Activated naive CD4-positive, alpha-beta T cell treated with anti-CD3 and anti-CD28 coated beads, Interleukin-2, amount 10 ng/mL, durations not matched to agents 7 days and 5 days (primary cell): ENCODE measurements at places on chromosomes 5 and 9.

DNA sequence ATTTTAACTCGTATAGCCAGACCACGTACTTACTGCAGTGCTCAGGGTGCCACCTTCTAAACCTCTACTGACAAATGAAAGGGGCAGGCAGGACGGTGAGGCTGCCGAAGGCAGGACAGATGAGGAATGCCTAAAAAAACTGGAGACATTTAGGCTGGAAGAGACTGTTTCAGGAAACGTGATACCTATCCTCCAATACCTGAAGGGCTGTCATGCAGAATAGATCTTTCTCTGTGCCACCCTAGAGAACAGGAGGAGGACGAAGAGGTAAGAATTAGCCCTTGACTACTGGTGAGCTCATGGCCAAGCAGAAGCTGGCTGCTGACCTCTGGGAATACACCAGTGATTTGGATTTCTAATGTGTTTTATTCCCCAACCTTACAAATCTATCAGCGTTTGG is 139.4 kb downstream of the EFNA5 start:
- no peak for DNase-seq

GRCh38 chr5:142122121-142122520 is 13.5 kb downstream of the NDFIP1 start:
- no peak for DNase-seq

GRCh38 chr9:135601988-135602387 is 37.4 kb downstream of the GLT6D1 start:
- peak; percentile 11 for DNase-seq

DNA sequence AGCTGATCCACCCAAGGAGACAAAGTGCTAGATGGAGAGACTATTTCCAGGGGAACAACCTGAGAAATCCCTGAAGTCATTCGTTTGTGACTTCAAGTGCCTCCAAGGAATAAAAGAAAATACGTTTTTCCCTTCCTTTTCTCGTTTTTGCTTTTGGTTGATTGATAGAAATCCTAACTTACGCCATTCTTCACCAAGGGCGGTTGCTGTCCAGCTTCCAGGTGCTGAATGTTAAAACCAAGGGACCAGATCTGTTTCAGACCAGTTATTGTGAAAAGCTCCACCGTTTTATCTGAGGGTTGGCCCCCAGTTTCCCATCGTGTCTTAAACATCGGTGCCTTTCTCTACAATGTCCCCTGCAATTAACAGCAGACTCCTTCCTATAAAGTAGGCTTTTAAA is 600.7 kb upstream of the SGCD start:
- DNase-seq: no peak

DNA sequence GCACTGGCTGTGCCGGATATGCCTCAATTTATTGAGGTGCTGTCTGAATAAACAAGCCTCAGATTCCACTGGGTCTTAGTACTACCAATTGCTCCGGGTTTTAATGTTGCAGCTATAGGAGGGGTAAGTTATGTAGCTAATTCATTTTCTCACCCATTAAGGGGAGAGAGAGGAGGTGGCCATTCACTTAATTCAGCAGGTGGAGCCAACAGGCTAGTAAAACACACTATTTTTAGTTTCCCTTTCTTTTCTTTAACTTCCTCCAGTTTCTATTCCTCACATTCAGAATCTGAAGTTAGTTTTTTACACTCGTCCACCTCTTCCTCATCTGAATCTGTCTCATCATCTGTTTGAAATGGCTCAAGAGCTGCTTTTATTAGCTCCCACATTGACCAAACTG is 105.6 kb upstream of the CDH10 start:
- no peak for DNase-seq

GRCh38 chr5:124790301-124790894 is 44.0 kb upstream of the ZNF608 start:
- no peak for DNase-seq

DNA sequence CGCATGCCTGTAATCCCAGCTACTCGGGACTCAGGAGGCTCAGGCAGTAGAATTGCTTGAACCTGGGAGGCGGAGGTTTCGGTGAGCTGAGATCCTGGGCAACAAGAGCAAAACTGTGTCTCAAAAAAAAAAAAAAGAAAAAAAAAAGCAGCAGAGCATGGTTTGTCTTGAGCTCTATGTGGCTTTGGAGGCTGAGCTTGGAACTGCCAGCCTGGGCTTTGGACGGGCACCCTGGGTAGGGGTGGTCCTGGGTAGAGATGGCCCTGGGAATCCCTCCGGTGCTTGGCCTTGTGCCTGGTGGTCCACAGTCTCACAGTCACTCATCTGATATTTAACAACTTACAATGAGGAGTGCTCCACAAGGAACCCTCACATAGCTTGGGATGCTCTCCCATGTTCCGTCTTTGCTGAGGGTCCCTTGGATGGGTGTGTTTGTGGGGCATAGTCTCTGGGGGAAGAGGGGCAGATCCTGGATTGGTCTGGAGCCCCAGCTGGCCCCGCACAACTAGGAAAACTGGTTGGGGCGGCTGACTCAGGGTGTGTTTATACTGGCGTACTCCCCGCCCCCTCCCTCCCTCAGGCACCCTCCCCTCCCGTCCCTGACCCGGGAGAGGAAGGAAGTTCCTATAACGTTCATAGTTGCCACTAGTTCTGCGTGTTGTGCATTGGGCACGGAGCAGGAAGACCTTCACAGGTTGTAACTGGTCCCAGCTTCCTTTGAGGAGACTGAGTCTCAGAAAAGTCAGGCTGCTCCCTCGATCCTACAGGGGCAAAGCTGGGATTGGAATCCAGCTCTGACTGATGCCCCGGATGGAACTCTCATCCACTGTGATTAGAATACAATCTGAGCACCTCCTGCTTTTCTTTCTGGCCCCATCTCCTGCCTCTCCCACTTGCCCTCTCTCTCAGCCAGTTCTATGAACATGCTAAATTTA is 11.2 kb downstream of the IER5L start:
- DNase-seq: peak; percentile 41

GRCh38 chr9:137040568-137040967 is 5.4 kb downstream of the NPDC1 start:
- DNase-seq: no peak

DNA sequence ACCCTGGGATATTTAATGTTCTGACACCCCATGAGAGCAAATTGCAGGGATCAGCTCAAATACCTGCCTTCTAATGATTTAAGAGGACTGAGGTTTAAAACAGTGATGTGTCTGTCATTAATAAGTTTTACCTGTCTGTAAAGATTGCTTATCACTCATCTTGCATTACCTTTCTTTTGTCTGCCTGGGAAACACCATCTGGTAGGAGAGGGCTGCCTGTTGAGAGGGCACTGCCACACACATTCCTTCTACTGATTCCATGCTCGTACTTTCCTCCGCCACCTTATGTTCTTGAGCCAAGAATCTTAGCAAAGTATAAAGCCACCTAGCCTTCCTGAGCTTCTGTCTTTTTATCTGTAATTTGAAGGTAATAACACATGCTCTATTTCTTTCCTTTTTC is 118.6 kb downstream of the KCTD16 start:
- no peak for DNase-seq

DNA sequence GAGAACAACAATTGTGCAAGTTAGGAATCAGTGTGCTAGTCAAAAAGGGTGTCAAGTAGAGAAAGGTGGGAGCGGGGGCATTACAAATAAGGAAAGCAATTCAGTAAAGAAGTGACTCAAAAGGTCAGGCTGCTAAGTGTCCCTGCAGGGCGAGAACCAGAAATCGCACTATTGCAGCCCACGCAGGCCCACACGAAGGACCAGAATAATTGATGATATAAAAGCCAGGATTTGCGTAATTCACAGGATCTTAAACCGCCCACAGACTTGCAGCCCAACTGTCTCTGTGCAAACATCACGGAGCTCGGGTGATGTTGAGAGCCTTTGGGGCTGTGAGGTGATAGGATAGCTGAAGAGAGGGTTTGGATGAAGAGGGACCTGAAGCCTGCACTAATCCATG is 349.0 kb downstream of the BRINP1 start:
- no peak for DNase-seq

DNA sequence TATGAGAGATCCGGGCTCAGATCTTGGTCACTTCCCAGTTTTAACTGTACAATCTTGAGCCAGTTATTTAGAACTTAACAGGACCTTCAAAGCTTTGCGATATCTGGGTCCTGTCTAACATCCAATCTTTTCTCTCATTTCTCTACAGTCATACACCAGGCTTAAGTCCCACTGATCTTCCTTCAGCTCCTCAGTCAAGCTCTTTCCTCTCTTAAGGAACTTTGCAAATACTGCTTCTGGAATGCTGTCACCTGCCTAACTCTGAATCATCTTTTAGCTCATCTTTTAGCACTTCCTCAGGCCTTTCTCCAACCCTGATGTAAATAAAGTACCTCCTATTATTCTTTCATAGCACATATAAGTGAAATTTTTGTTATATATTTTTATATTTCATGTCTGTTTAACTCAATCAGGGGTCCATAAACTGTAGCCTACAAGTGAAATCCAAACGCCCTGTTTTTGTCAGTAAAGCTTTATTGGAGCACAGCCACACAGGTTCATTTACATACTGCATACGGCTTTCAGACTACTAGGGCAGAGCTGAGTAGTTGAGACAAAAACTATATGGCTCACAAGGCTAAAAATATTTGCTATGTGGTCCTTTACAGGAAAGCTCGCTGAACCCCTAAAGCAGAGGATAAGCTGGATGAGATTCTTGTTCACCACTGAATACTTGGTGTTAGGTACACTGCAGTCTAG is 63.5 kb downstream of the MEF2C start:
- DNase-seq: no peak

- no peak for DNase-seq
Observed at GRCh38 chr9:134594078-134594941, 47.3 kb upstream of the COL5A1 start.
